H9 (cell line): ENCODE measurements at places on chromosomes 6 and 20. TPM values are rescaled to one million over a fixed set of nuclear protein-coding genes. Genes with fewer than 3 reads are reported as not detected.

The CST7 gene
- not detected in 2 replicates for total RNA-seq

The BPI gene
- not detected in 2 replicates for total RNA-seq

The IMPG1 gene
- total RNA-seq: not detected in 2 replicates

The OXT gene
- 0.64 TPM in 1 of 2 replicates, not detected in the other for total RNA-seq

The VWA7 gene
- total RNA-seq: 2.5 TPM in 2 replicates

DNA sequence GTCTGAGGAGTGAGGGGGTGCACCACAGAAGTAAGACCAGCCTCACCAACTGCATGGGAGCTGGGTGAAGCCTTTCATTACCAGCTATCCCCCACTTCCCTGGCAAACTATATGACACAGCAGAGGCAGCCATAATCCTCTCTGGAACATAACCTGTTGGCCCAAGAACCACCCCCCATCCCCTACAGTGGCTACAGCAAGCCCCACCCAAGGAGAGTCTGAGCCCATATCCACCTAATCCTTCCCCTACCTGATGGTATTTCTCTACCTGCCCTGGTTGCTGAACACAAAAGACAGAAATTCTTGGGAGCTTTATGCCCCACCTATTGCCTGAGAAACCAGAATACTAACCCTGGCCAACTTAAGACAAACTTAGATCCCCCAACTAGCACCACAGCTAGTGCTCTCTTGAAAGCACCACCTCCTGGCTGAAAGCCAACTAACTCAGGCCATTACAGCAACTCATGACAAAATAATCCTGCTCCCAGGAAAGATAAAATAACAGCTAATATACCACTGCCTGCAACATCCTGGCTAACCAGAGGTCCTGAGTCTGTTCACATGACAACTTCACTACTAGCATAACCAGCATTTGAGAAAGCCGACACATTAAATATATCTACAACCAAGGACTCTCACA lies 11.2 kb downstream of the RNGTT start:
- H3K36me3 ChIP-seq: peaks cover 44% of the 10 kb centered on the region
- H3K27me3 ChIP-seq: no peaks in the 10 kb centered on the region
- no peak for DNase-seq
- H3K4me3 ChIP-seq: no peak overlapping the region

DNA sequence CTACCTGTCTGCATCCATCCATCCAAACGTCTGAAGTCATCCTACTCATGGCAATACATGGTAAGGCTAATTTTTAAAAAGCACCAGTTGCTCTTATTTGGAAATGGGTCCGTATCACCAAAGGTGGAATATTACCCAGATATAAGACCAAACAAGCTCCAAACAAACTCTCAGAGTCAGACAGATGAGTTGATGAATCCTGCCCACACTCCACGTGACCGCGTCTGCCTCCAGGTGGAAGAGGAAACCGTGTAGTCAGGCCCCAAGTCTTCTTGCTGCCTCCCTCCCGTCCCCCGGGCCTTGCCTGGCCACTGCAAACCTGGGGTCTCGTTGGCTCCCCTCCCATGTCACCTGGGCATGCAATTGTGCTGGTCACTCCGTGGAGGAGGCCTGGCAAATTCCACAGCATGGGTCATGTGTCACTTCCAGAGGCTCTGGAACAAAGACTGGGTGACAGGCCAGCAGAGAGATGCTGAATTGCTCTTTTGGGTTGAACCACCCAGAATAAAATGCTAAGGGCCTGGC lies 31.8 kb downstream of the CTCFL start:
- no peaks in the 10 kb centered on the region for H3K27me3 ChIP-seq
- no peak overlapping the region for H3K27ac ChIP-seq
- no peak overlapping the region for H3K4me3 ChIP-seq
- no peaks in the 10 kb centered on the region for H3K36me3 ChIP-seq
- H3K4me1 ChIP-seq: 0 out of 2 replicates have a peak, but pooled peaks cover 2% of the 10 kb centered on the region
- DNase-seq: no peak

- H3K4me1 ChIP-seq: no peaks in the 10 kb centered on the region
- no peak overlapping the region for H3K27ac ChIP-seq
- H3K4me3 ChIP-seq: no peak overlapping the region
- H3K27me3 ChIP-seq: no peaks in the 10 kb centered on the region
Measured at GRCh38 chr6:67633058-67633457, 1002.0 kb upstream of the ADGRB3 start.

DNA sequence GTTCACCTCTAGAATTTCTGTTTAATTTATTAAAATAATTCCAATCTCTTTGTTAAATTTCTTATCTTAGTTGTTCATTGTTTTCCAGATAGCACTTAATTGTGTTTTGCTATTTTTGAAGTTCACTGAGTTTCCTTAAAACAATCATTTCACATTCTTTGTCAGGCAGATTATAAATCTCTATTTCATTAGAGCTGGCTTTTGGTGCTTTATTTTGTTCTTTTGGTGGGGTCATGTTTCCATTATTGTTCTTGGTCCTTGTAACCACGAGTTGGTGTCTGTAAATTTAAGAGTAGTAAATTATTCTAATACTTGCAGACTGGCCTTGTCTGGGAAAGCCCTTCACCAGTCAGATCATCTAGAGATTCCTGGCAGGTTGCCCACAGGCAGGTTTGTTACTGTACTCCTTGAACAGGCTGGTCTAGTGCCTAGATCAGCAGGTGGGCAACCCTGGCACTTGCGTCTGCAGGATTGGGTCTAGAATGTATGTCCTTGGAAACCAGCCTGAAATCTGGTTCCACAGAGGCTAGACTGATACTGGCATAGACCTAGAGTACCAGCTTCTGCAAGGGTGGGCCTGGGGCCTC lies 110.4 kb downstream of the ADGB start:
- H3K36me3 ChIP-seq: no peaks in the 10 kb centered on the region; the same call in 2 of the 3 replicates
- H3K27ac ChIP-seq: no peak overlapping the region
- no peak overlapping the region for H3K4me3 ChIP-seq
- no peaks in the 10 kb centered on the region for H3K27me3 ChIP-seq
- no peaks in the 10 kb centered on the region for H3K4me1 ChIP-seq

- H3K4me3 ChIP-seq: no peak overlapping the region
- H3K27me3 ChIP-seq: no peaks in the 10 kb centered on the region
- DNase-seq: peak; percentile 71
- no peaks in the 10 kb centered on the region for H3K36me3 ChIP-seq
- peaks cover 2% of the 10 kb centered on the region; the same call in 1 of the 2 replicates for H3K4me1 ChIP-seq
- peak overlapping the region; percentile 80 for H3K27ac ChIP-seq
Measured at GRCh38 chr6:158894193-158894592, 75.0 kb upstream of the EZR start.

DNA sequence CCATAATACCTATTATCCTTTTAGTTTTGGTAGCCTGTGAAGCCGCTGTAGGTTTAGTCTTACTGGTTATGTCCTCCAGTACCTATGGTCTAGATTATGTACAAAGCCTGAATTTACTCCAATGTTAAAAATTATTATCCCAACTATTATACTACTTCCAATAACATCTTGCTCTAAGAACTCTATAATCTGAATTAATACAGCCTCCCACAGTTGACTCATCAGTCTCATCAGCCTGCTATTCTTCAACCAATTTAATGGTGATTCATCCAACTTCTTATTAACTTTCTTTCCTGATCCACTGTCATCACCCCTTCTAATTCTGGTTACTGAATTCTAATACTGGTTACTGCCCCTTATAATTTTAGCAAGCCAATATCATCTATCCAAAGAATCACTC lies 370.3 kb upstream of the OPRM1 start:
- no peak overlapping the region for H3K4me3 ChIP-seq
- H3K27ac ChIP-seq: no peak overlapping the region
- no peaks in the 10 kb centered on the region for H3K27me3 ChIP-seq
- no peak for DNase-seq
- no peaks in the 10 kb centered on the region for H3K4me1 ChIP-seq

DNA sequence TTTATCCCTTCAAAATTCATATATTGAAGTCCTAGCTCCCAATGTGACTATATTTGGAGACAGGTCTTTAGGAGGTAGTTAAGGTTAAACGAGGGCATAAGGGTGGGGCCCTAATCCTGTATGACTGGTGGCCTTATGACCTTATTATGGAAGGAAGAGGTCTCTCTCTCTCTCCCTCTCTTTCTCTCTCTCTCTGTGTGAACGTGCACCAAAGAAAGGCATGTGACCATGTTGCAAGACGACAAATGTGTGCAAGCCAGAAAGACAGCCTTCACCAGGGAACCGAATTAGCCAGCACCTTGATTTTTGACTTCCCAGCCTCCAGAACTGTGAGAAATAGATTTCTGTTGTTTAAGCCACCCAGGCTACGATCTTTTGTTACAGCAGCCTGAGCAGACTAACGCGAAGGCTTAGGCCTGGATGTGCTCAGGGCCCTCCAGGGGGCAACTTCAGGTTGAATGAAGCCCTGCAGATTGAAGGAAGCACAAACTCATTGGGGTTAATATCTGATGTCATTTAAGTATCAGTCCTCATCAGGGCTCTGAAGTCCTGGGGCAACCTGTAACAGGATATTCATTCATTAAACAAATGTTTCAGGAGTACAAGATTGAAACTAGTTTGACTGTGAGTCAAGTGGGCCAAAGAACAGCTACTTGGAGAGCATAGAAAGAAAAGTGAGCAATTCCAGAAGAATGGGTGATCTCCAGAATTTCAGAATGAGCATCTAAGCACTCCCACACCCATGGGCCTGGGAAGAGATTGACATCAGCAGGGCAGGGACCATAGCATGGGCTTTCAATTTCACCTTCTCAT lies 157.4 kb upstream of the TNFAIP3 start:
- H3K27ac ChIP-seq: no peak overlapping the region
- no peaks in the 10 kb centered on the region for H3K27me3 ChIP-seq
- H3K36me3 ChIP-seq: no peaks in the 10 kb centered on the region
- H3K4me3 ChIP-seq: no peak overlapping the region

GRCh38 chr6:35392773-35393672 lies 50.7 kb downstream of the PPARD start:
- H3K27ac ChIP-seq: no peak overlapping the region
- H3K4me3 ChIP-seq: no peak overlapping the region
- peaks cover 4% of the 10 kb centered on the region; the same call in 1 of the 3 replicates for H3K36me3 ChIP-seq
- peaks cover 7% of the 10 kb centered on the region for H3K4me1 ChIP-seq

DNA sequence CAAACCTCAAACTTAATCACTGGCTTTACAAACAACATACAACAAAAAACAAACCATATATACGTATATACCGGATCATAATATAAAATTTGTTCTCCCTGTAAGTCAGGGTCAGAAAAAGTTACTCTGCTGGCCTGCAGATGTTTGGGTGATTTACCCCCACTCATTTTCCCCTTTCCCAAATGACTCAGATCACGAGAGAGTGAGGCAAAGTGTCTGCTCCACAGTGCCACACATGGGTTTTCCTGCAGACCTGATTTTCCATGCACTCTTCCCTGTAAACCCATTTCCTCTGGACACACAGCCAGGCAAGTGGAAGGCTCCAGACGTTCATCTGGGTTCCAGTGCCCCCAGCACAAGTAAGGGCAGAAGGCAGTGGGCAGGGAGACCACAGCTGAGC lies 23.5 kb downstream of the GFOD1 start:
- no peak overlapping the region for H3K27ac ChIP-seq
- no peak overlapping the region for H3K4me3 ChIP-seq
- H3K4me1 ChIP-seq: peaks cover 18% of the 10 kb centered on the region
- no peaks in the 10 kb centered on the region for H3K27me3 ChIP-seq
- DNase-seq: no peak

DNA sequence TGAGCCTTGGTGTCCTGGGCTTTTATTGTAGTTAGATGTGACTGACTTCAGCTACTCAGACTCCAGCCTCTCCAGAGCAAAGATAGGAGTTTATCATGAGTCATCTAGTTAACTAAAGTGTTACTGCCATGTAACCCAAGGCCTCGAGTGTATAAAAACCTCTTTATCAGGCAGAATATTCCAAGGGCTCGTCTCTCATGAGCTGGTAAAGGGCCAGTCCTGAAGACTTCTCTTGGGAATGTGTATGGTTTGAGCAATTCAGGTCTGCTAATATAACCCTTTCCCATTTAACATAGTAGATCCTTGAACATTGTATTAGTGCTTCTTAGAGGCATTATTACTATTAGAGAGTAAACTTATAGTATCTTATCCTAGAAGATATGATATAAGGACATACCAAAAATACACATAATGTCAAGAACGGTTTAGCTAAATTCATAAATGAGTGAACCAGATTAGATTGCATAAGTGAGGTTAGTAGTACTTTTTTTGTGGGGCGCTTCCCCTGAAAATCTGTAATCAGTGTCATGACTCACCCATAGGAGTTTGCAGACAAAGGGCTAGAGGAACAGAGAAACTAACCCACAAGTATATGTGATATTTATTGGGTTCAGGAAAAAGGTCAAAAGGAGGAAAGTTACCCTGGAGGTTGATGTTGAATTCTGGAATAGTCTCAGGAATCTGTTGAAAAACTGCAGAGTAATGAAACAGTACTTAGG lies 16.0 kb downstream of the DSE start:
- peaks cover 8% of the 10 kb centered on the region for H3K4me1 ChIP-seq
- H3K27me3 ChIP-seq: no peaks in the 10 kb centered on the region
- DNase-seq: no peak
- H3K36me3 ChIP-seq: no peaks in the 10 kb centered on the region

DNA sequence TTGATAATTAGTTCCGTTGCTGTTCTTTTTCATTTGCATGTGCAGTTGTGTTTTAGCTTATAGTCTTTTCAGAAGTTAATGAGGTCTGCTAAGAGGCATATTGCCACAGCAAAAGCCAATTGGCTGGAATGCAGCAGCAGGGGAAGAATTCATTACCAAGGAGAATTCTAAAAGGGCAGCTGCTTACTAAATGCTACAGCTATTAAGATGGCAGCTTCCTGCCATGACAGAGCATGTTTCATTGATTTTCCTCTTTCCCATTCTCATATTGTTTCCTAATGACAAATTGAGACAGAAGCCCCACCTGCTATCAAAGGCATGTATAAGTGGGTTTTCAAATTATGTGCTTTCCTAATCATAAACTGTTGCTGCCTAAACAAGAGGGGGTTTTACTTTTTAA lies 66.6 kb downstream of the CLVS2 start:
- H3K4me3 ChIP-seq: no peak overlapping the region
- H3K27ac ChIP-seq: no peak overlapping the region
- H3K27me3 ChIP-seq: no peaks in the 10 kb centered on the region
- no peak for DNase-seq

GRCh38 chr20:36439040-36439730 lies 102.1 kb upstream of the MYL9 start:
- no peaks in the 10 kb centered on the region for H3K4me1 ChIP-seq
- peak; percentile 86 for DNase-seq
- no peak overlapping the region for H3K27ac ChIP-seq
- H3K4me3 ChIP-seq: no peak overlapping the region
- H3K27me3 ChIP-seq: no peaks in the 10 kb centered on the region; the same call in 1 of the 2 replicates
- H3K36me3 ChIP-seq: no peaks in the 10 kb centered on the region

DNA sequence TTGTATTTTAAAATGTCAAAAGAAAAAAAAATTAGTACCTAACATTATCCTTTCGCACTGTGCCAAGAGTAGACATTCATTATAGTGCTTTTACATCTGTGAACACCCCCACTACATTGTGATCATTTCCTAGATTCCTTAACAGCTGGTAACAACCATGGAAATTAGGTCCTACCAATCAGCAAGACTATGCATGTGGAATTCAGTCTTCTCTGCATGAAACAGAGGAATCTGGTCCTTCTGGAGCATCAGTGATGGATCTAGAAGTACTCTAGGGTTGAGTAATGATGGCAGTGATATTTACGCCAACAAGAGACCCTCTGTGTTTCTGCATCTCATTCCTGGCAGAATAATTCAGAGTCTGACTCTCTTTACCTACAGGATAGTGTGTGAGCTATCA lies 9.4 kb downstream of the OR12D1 start:
- no peak for DNase-seq
- H3K4me1 ChIP-seq: peaks cover 3% of the 10 kb centered on the region; the same call in 1 of the 2 replicates
- H3K4me3 ChIP-seq: no peak overlapping the region
- H3K27ac ChIP-seq: no peak overlapping the region
- H3K27me3 ChIP-seq: no peaks in the 10 kb centered on the region

GRCh38 chr6:109461733-109462526 lies 6.4 kb upstream of the MICAL1 start:
- H3K36me3 ChIP-seq: peaks cover 56% of the 10 kb centered on the region
- H3K27ac ChIP-seq: no peak overlapping the region
- no peaks in the 10 kb centered on the region for H3K27me3 ChIP-seq
- no peak for DNase-seq
